Caudate nucleus (tissue), 63 donors: ENCODE measurements at places on chromosomes 1 and 21.

GRCh38 chr1:150688763-150689162 lies 8.2 kb downstream of the GOLPH3L start:
- DNase-seq = no peak

DNA sequence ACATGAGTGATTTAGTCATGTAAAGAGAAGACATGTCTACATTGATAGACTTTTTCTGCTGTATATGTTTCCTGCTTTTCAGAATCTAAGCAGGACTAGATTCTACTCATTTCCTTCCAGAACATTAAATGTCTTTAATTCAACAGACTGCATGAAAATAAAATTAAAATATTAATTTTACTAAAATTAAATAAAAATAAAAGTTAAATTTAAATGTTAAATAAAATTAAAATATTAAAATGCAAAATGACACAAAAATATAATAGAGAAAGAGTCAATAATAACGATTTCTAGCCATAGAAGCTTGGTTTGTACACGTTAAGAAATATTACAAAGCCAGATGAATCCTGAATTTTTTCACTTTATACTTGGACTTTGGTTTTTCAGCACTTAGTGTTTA lies 552.8 kb upstream of the NR5A2 start:
- no peak for DNase-seq

GRCh38 chr1:67307251-67308060 lies at the start of gene IL12RB2:
Gene IL12RB2, plus strand, starts transcription at chr1:67307873. Its CDS starts 12,496 bp downstream, at chr1:67320369.
- no peak for DNase-seq

- DNase-seq = no peak
Observed at GRCh38 chr1:32048440-32048839, 24.3 kb upstream of the TMEM39B start.

- no peak for DNase-seq
Observed at GRCh38 chr21:37432710-37433455, 66.3 kb downstream of the DYRK1A start.

- no peak for DNase-seq
Observed at GRCh38 chr1:184686540-184686939, 68.1 kb downstream of the EDEM3 start.

DNA sequence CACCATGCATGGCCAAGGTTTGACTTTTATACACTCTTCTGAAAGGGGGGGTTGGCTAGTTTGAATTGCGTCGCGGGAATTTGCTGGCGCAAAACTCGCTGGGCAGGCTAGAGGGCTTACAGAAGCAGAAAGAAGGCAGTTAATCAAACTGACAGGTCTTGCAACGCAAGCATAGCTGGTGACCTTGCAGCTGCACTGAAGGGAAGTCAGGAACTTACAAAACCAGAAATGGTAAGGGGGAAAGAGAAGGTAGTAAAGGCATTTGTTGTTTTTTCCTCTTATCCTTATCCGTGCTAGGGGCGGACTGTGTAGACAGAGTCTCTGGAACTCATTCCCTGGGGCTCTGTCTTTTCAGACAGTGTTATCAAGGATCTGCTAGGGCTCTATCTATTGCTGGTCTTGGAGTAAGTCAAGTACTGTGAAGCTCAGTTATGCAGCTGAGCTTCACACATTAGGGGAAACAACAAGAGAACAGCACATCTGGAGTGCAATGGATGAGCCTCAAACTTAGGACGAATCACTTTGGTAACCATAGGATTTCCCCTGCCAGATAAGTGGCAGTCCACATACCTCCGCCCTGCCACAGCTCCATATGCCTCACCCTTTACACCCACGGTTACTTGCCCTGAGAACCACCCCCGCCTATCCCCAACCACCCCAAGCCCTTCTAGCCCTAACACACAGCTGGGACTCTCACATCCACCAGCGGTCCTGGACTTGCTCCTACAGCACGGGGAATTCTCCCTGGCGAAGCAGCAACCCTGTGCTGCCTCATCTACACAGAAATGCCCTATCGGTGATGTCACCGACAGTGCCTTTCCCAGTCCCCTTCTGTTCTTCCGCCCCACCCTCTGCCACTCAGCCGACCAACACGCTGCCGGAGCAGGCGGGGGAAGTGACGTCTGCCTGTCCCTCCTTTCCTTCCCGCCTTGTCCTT lies 251.4 kb downstream of the FAM72C start:
- no peak for DNase-seq

- DNase-seq = no peak
Observed at GRCh38 chr1:30263405-30263804, 460.0 kb downstream of the MATN1 start.
